Cardiac ventricle fibroblast (primary cell): ENCODE measurements at places on chromosomes 2 and 18. TPM values are rescaled to one million over a fixed set of nuclear protein-coding genes. Genes with fewer than 3 reads are reported as not detected.

Gene PCARE
- total RNA-seq = not detected in 2 replicates

Gene HOXD9
- 0.12 TPM in 1 of 2 replicates, not detected in the other for total RNA-seq

Gene EN1
- 0.37 TPM in 1 of 2 replicates, not detected in the other for total RNA-seq

Gene SERPINB10
- total RNA-seq = not detected in 2 replicates

Gene NIFK
- 60.0 and 70.1 TPM in 2 replicates for total RNA-seq

Gene CELF4
- not detected in 2 replicates for total RNA-seq

Gene SH3BP4
- 19.3 and 24.2 TPM in 2 replicates for total RNA-seq

Gene C2orf42
- 12.2 and 13.5 TPM in 2 replicates for total RNA-seq

Gene UGT1A8
- not detected in 2 replicates for total RNA-seq

Gene LAMA3
- total RNA-seq = 1.4 and 2.1 TPM in 2 replicates

Gene SIGLEC15
- total RNA-seq = 0.39 TPM in 1 of 2 replicates, not detected in the other

Gene ANKRD30B
- not detected in 2 replicates for total RNA-seq

Gene TM4SF20
- total RNA-seq = not detected in 2 replicates

Gene SNORC
- total RNA-seq = 0.20 and 0.50 TPM in 2 replicates

Gene AQP12B
- not detected in 2 replicates for total RNA-seq

Gene CDCA7
- 0.50 and 3.9 TPM in 2 replicates for total RNA-seq

Gene VIT
- 10.0 and 11.9 TPM in 2 replicates for total RNA-seq

Gene MAP2
- 5.8 and 6.0 TPM in 2 replicates for total RNA-seq

Gene MARCHF4
- total RNA-seq = 0.10 TPM in 1 of 2 replicates, not detected in the other

Gene CHPF
- 235 and 243 TPM in 2 replicates for total RNA-seq

Gene KLHL30
- total RNA-seq = 0.06 TPM in 1 of 2 replicates, not detected in the other

Gene SERPINB2
- not detected in 2 replicates for total RNA-seq

Gene FASTKD2
- 14.7 and 21.5 TPM in 2 replicates for total RNA-seq

Gene PID1
- 35.1 and 37.6 TPM in 2 replicates for total RNA-seq

Gene TEKT4
- total RNA-seq = not detected in 2 replicates

Gene IL1RN
- not detected in 2 replicates for total RNA-seq

Gene GEN1
- total RNA-seq = 5.6 and 7.3 TPM in 2 replicates

Gene HOXD4
- 0.87 TPM in 1 of 2 replicates, not detected in the other for total RNA-seq

Gene LINC00305
- total RNA-seq = not detected in 2 replicates
